ENCODE measurements at places on chromosomes 5 and 9.

DNA sequence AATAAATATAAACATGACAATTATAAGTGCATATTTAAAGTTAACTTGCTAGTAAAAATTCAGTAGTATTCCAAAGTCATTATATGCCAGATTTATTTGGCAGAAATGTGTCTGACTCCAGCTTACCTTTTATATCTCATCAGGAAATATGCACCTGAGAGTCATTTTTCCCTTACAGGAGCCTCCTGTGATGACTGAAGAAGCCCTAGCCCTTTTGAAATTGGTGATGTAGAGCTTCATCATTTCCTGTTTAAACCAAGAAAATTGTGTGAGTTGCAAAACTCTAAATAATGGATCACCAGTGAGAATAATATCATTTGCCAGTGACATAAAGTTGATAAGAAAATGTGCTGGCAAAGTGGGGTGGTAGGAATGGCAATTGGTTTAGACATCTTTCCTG, 42.1 kb upstream of the CTNND2 start:
- no peak for DNase-seq

DNA sequence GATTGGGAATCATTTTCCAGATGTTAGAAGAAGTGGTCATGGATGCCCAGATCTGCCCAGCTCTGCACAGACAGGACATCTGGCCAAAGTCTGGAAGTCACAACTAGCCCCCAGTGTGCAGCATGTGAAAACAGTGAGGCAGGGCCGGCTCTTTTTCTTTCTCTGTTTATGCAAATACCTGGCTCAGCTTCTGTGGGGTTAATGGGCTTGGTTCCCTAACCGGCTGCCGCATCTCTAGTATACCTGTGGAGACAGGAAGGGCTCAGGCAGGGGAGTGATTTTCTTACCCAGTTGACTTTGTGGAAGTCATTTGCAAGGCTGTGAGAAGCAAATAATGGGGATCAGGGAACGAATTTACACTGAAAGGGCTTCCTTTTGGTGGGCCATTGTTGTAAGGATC, 254.8 kb upstream of the PANK3 start:
- DNase-seq, result no peak

DNA sequence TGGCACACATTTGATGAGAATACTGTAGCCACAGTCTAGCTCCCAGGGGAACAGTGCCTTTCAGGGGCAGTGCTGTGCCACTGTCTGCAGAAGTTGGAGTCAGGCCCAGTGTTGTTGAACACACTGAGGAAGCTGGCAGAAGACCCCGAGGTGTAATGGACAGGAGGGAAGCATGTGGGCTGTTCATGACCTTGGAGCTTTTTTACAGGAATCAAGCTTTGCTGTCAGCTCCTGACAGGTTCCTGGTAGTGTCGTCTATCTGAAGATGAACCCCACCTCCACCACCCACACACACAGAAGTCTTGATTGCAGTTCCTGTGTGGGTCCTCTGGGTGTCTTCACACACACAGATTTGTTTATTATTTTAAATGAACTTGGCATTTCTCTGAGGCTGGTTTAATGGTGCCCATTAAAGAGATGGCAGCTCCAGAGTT, 40.3 kb upstream of the TNFAIP8 start:
- peak; percentile 87 for DNase-seq

DNA sequence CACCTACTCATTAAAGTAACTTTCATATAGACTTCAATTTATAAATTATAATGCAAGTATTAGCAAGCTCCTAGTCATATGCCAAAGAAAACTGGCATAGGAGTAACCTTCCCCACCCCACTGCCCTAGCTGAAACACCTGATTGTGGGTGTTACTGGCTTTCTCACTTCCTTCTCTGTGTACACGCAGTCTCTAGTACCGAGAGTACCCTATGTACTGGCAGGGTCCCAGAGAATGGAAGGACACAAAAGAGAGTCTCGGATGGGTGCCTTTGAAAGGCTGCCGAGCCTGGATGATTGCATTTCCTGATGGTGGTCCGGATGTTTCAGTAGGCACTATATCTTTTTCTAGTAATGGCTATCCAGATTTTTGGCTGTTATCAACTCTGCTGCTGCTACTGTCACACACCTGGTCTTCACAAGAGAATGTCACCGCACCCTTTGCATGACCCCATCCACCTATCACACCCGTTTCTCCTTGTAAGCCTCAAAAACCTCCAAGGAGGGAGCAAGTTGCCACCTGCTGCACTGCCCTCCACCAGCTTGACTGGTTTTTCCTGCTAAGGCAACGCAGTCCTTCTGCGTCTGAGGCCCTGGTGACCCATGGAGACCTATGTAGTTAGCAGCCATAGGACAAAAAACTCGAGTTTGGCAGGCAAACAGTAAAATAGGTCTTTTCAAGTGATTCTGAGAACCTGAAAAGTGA, 53.8 kb upstream of the CLINT1 start:
- no peak for DNase-seq

DNA sequence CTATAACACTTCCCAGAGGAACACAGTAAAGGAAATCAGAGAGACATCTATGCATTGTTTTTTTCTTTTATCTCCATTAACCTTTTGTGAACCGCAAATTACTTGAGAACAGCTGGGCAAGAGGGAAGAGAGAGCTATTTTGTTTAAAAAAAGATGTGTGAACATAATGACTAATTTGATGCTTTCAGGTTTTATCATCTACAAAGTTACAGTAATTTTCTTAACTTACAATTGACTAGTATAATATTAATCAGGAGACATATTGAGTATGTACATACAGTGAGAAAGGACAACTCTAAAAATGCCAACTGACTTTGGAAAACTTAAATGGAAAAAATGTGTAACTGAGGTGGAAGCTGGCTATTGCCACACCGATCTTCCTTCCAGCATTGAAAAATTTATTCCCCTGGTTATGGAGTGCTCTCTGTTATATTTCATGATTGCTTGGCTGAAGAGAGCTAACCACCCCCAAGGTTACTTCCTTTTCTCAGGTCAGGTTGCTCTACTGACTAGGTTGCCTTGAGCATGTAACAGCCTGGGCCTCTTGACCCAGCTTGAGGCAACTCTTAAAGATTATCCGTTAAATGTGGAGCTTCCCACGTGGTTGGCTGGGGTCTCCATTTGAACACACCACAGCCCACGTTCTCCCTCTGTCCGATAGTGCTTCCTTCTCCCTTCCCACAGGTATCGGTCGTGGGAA, 62.6 kb upstream of the C6 start:
- DNase-seq, result no peak

GRCh38 chr5:72799721-72800120, 16.7 kb upstream of the TNPO1 start:
- no peak for DNase-seq

DNA sequence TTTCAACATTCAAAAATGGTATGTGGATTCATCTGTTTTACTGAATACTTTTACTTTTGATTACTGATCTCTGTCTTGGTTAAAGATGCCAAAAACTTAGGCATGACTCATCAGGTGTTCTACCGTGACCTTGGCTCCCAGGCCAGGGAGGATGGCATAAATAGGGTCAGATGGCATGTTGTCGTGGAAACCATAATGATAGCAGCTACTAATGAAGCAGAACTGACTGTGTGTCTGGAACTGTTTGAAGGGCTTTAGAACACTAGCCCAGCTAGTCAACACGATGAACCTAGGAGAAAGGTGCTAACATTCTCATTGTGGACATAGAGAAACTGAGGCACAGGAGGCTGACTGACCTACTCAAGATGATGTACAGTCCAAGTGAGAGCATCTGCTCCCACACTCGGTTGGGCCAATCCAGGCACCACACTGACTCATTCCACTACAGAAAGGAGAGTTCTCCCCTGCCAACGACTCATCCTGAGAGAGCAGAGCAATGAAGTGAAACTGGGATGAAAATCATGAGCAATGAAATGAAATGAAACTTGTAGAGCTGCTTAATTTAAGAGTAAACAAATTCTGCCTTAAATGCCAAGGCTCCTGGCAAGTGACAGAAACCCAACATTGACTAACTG, 116.0 kb downstream of the TENT4A start:
- DNase-seq, result no peak

All from hematopoietic multipotent progenitor cell treated with erythropoietin and hydrocortisone succinate and interleukin-3 and kit ligand, for 6 days (in vitro differentiated cells).